HEK293T (cell line): ENCODE measurements at places on chromosomes 5 and 9.

- DNase-seq: no peak
Measured at GRCh38 chr5:111997308-111997707, 240.3 kb upstream of the NREP start.

DNA sequence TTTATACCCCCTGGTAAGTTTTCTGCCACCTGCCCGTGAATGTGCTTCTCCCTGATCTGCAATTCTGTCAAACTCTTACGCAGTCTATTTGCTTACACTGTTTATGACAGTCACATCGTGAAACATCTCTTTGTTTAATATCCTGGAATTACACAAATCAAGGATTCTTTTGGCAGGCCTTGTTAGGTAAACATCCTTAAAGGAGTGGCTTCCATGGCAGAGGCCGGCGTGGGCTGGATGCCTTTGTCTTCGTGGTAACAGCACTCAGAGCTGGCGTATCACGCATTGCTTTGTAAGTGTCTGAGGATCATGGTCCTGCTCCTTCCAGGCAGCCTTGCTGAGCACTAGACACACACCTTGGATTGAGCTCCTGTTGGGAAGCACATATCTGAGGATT lies 145.7 kb downstream of the IRX1 start:
- DNase-seq: no peak

- DNase-seq: no peak
Measured at GRCh38 chr5:124550731-124551130, 195.7 kb downstream of the ZNF608 start.

- DNase-seq: no peak
Measured at GRCh38 chr5:59328709-59329296, 564.7 kb downstream of the PDE4D start.

GRCh38 chr5:125326150-125326510 lies 579.7 kb upstream of the ZNF608 start:
- DNase-seq: peak; percentile 69

DNA sequence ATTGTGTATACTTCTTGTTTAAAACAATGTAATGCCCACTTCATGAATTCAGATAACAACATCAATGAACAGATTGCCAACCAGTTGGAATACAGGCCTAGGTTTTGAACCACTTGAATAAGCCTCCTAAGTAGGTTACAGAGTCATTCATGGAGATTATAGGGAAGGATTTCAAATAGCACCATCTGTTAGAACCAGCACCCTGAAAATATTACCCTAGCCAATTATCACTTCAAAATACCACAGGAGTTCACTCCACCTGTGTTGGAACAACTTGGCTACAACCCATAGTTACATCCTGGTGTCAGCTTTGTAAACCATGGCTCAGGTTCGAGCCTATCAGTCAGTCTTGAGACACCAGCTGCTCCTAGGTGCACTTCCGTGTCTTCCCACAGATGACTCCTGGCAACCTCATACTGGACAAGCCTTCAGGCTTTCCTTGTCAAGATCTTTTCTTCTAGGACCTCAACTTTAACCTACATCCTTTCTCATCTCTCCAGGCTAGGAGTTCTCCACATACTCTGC lies 350.0 kb downstream of the DEPDC1B start:
- no peak for DNase-seq

DNA sequence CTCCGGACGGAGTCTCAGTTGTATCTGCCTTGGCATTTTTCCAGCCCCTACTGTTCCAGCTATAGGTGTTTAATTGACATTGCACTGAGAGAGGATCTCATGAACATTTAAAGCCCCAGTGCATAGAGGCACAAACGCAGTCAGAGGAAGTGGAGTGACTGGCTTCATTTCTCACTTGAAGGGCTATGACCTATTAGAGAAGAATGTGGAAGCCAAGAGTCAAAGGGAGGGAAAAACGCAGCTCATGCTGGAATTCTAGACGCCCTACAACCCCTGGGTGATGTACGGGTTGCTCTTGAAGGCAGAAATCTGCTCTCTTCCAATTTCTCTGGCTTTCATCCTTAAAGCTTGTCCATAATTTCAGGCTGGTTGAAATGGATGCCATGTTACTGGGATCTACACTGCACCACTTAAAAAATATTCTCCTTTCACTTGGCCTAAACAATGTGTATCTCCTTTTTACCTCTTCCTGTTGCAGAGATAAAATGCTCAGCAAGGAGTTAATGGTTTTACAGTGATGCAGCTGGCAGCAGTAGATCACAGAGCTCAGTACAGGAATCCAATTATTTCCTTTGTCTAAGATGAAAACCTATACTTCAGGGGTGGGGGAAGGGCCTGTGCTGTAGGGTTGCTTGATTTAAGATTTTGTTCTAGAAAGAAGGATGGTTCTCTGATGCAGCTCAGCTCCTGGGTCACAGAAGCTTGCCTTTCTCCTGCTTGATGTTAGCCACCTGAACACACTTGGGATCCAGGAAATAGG lies 61.8 kb upstream of the MAMDC2 start:
- no peak for DNase-seq

DNA sequence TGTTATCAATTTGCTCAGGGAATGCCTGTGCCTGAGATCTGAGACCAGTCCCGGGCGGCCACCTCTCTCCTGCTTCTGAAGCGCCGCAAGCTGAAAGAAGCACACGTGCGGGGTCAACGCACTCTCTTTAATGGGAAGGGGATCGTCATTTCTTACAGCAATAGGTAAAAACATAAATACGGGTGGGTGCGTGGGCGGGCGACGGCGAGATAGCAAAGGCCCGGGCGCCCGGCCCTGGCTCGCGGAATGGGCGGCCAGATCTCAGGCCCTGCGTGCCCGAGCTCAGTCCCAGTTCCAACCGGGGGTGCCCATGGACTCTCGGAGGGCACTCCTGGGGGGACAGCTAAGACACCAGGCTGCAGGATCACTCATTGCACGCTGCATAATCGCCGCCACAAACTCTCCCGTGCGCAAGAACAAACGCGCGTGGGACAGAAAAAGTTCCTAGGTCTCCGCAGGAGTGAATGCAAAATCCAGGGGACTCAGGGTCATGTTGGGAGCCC lies 3.0 kb downstream of the NKX2-5 start:
- DNase-seq: no peak

DNA sequence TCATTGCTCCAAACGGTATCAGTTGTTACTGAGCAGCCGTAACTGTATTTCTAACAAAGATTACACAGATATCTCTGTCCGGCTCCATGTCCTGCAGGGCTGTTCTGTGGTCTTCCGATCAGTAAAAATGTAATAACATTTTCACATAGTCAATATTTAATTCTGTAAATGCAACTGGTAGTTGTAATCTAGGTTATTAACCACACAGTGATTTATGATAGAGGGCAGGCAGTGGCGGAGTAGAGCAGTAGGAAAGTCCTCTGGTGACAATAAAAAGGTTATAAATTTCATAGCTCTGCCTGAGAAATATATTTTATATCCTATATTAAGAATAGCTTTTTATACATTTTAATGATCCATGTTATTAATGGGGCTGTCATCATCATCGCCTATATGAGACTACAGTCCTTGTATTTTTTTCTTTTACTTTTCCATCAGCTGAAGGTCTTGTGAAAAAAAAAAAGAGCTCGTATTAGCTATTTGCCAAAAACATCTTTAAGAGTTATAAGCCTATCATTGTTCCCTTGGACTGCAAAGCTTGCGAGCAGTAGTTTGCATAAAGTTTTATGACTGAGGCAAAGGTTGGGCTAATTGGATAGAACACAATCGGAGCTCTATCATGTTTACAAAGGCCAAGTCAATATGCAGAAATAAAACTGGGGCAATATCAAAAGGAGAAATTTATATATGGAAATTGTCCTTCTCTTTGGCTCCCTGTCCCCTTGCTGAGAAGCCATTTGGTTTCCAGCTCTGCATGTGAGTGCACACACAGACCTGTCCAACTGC lies 648.0 kb downstream of the IRX1 start:
- DNase-seq: no peak

GRCh38 chr9:91186632-91187108 lies 175.0 kb downstream of the AUH start:
- no peak for DNase-seq

DNA sequence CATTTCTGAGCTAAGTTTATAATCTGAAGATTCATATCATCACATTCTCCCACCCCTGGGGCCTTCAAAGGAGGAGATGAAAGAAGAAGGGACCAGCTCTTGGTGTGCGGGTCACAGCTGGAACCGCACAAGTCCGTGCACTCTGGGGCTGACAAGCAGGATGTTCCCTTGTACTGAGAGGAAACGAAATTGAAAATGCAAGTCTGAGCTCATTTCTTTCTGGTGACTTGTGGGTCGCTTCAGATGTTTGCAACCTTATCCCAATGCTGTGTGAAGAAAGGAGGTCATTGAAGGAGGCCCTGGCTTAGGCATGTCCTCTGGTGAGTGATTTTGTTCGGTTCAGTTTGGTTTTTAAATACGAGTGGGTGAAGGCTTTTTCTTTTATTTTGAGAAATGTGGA lies 59.6 kb downstream of the C9orf152 start:
- DNase-seq: no peak

DNA sequence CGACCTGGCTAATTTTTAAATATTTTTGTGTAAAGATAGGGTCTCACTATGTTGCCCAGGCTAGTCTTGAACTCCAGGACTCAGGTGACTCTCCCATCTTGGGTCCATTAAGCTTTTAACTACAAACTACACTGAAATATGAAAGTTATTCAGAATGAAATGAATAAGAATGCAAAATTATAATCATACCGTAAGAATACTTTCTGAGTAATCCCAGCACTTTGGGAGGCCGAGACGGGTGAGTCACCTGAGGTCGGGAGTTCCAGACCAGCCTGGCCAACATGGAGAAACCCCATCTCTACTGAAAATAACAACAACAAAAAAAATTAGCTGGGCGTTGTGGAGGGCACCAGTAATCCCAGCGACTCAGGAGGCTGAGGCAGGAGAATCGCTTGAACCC lies 1.1 kb upstream of the ORM1 start:
- DNase-seq: no peak

DNA sequence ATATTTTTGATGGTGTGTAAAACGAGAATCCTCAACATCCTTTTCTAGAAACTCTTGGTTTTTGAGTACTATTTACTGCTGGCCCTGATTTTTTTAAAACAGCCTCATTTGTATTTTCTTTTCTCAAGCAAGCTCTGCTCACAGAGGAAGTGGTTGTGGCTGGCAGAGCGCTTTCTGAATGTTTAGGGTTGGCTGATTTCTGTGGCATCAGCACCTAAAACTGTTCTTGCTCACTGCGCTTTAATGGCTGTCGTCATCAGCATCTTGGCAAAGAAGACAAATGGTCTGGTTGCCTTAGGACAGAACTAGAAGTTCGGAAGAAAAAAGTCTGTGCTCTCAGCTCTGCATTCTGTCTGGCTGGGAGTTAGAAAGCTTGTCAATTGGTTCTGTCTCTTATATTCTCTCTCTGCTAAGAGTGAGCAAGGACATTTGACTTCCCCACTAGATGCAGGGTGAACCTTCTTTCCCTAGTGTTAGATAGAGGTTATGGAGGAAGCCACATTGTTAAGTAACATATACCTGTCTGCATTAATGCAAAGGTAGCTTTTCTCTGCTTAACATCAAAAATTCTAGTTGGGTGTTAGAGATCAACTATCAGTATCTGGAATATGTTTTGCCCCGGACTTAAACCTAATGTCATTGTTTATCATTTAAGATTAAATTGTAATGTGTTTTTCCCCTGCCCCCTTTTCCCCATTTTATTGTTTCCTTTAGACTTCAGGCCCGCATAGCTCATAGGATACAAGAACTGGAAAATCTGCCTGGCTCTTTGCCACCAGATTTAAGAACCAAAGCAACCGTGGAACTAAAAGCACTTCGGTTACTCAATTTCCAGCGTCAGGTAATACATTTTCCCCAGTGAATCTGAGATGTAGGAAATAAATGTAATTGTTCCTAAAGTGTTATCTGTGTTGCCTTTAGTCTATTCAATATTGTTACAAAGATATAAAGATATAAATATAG lies 39.0 kb downstream of the SMARCA2 start:
- DNase-seq: no peak

GRCh38 chr9:74496406-74496805 lies 729 bp upstream of the RORB start:
- peak; percentile 16 for DNase-seq
